ENCODE measurements at places on chromosomes 12 and 14. TPM values are rescaled to one million over a fixed set of nuclear protein-coding genes. Genes with fewer than 3 reads are reported as not detected.

Gene DBX2
- total RNA-seq: 0.59 TPM

Gene KRT85
- total RNA-seq: not detected

Gene PIP4K2C
- 62.5 TPM for total RNA-seq

DNA sequence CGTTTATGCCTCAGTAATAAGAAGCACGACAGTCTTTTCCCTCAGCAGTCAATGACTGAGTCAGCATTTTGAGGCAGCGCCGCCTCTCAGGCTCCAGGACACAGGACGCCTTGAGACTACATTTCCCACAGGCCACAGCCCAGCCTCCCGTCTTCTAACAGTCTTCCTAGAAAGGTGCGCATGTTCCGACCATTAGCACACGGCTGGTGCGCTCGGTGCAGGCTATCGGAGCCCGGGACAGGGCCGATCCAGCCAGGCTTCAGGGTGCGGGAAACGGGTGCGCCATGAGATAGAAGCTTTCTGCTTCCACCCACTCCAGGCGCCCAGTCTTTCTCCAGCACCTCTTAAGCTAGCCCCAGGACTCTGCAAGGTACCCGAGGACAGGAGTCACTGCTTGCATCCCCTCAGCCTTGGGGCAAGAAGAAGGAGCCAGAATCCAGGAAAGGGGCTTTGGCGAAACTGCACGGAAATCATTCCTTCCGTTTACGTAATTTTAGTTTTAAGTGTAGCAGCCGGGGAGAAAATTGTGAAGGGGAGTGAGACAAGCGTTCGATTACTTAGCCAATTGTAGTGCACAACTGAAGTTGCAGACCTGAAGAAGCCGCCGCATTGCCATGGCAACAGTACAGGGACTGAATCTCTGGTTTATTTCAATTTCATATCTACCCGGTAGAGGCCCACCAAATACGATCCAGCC, 54.0 kb downstream of the ZNF641 start:
- DNase-seq: peak; percentile 80

GRCh38 chr12:108597559-108598471, at the start of gene TMEM119:
TSS of gene TMEM119 (minus strand) at chr12:108598084. CDS start at chr12:108592383, 5,701 bp downstream.
- DNase-seq: no peak

DNA sequence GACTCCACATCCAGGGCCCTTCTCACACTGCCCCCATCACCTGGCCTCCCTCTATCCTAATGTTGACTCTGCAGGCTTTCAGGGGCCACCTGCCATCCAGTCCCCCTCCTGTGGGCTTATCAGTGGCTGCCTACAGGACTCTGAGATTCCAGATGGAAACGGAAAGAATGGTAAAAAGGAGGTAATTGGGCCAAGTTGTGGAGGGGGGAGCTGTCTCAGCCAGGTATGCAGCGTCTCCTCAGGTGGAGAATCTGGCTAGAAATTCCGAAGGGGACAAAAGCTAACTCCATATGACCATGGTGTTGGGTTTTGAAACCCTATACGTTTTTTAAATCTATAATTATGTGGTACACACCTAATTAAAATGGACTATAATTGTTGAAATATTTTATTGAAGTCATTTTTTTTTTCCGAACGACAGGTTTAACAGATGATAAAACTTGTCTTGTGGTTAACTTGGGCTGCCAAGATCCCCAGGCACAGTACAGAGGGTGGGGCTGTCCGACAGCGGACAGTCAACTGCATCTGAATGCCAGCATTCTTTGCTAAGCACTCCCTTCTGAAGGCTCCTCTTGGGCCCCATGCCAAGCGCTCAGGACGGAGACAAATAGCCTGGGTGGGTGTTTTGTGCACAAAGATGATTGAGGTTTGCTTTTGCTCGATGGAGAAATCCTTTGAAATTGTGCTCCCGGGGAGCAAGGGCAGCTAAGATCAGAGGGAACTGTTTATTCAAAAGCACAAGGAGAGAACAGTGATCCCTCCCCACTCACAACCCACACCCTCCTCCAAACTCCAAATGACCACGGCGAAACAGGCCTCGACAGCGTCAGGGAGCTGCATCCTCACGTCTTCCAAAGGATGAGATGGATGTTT, 365.6 kb downstream of the BCL11B start:
- DNase-seq: peak; percentile 73
